ENCODE measurements at places on chromosomes 7 and 10.

GRCh38 chr10:31194986-31195385 lies 124.0 kb upstream of the ZEB1 start:
- no peak for DNase-seq

DNA sequence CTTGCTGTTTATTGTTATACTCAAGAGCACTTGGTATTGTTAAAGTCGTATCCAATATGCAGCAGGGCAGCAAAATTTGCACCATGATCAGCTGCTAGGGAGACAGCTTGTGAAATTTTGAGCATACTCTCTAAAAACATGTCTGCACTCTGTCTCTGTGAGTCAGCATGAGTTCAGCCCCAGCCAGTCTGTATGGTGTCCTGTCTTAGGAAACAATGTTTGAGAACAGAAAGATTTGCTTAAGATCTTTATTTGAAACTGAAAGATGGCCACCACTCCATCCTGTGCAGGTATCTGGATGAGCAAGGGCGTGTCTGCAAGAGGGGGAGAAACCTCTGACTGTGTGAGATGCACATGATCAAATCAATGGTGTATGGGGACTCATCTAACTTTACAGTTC lies 97.1 kb downstream of the GNAI1 start:
- no peak for DNase-seq

- DNase-seq = no peak
Observed at GRCh38 chr10:61943674-61944378, 42.3 kb downstream of the ARID5B start.

DNA sequence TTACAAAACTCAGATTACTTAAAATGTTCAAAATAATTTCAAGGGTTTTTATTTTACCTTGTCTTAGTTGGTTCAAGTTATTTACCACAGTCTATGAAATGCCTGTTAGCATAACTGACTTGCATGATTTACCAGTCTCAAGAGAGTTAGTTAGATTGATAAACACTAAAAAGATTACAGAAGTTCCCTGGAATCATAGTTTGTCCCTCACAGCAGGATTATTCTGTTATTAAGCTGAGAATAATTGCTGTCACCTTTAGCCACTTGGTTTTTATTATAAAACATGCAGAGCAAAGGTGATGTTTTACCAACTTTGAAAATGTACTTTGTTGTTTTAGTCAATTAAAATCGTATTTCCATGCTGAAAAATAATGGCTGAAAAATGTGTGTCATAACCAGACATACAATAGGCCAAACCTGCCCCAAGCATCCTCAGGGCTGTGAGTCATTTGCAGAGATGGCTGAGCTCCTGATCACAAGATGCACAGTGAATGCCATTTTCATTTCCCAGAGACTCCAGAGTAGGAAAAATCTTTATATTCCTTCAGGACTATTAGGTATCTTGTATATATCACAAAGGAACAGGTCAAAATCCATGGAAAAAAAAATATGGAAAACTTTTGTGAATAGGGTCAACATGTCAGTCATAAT lies 87.8 kb upstream of the DKK1 start:
- DNase-seq = peak; percentile 27

DNA sequence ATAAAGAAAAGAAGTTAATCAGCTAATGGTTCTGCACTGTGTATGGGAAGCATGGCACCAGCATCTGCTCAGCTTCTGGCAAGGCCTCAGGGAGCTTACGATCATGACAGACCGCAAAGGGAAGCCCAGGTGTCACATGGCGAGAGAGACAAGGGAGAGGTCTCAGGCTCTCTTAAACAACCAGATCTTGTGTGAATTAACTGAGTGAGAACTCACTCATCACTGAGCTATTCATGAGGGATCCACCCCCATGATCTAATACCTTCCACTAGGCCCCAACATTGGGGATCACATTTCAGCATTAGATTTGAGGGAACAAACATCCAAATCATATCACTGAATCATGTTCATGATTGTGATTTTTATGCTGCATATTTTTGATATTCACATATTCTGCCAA lies 5.8 kb downstream of the USP54 start:
- DNase-seq = no peak

DNA sequence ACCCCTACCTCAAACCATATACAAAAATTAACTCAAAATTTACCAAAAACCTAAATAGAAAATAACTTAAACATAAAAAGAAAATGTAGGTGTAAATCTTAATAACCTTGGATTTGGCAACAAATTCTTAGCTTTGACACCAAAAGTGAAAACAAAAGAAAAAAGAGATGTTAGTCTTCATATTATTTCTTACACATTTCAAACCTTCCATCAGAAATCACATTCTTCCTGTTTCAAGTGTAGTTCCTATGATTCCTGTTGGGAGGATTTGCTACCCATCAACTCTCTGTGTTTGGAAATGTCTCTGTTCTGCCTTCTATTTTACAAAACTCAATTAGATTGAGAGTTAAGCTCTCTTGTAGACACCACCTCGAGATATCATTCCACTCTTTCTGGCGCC lies 62.0 kb downstream of the GNA12 start:
- no peak for DNase-seq

All from GM04503 (cell line).